ENCODE measurements at places on chromosomes 6 and 20. TPM values are rescaled to one million over a fixed set of nuclear protein-coding genes. Genes with fewer than 3 reads are reported as not detected.

- DNase-seq, result no peak
Observed at GRCh38 chr20:40966103-40966502, 62.5 kb upstream of the TOP1 start.

MATN4 gene
- polyA plus RNA-seq, result 0.19 TPM

DNA sequence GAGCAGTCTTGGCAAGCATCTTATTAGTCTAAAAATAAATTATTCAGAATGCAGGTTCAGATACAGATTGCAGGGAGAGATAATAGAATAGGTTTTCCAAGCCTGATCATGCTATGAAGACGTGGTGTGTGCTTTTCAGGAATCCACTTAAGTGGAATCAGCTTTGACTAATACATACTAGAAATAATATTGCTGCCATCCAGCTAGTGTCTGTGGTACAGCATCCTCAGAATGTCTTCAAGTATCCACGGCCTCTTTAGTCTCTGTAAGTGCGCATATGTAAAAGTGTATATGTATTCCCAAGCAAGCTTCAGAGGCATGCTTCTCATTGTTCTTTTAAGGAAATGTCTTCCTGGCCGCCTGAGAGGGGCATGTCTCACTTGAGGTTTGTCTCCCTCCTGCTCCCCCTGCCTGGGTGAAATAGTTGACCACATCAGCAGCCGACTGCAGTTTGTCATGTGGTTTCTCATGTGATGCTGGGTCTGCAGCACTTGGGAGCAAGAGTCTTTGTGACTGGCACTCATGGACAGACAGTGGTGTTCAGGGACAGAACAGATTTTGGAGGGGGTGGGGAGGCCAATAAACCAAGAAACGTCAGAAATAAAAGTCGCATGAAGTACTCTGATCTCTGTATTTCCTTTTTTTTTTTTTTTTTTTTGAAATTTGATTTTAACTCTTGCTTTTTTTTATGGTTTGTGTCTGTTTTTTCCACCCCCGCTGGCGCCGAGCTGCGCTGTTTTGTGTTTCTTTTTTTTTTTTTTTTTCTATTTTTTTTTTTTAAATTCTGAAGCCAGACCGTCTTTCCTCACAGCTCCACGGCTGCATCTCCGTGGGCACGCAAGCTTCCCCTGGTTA is 150.8 kb downstream of the PRL start:
- DNase-seq, result peak; percentile 65

GRCh38 chr6:14499841-14500240 is 382.3 kb downstream of the CD83 start:
- no peak for DNase-seq

DNA sequence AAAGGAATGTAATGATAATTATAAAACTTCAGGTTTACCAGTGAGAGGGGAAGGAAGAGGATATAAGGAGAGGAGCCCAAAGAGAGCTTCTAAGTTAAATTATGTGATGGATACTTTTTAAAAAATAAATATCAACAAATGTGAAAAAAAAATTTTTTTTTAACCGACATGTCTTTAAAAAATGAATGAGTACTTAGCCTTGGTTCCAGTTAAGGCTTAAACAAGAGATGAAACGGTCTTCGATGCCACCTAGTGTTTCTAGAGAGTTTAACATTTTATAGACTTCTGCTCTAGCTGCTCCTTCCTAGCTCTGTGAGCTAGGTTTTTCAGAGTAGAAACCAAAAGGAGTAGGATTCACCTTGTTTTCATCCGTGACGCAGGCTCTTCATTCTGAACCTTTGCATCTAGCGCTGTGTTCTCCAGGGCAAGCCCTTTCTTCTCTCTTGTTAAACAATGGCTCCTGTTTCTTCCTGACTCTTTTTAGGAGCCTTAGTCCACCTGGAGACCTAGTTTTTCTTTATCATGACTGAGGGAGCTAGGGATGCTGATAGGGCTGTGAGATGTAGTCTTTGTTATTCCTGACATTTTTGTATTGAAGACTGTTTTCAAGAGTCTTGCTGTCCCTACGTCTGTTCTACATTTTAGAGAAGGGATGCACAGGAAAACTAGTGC is 42.4 kb upstream of the GNRH2 start:
- DNase-seq, result no peak

- DNase-seq, result peak; percentile 69
Observed at GRCh38 chr20:51428401-51429143, 113.9 kb downstream of the NFATC2 start.

DNA sequence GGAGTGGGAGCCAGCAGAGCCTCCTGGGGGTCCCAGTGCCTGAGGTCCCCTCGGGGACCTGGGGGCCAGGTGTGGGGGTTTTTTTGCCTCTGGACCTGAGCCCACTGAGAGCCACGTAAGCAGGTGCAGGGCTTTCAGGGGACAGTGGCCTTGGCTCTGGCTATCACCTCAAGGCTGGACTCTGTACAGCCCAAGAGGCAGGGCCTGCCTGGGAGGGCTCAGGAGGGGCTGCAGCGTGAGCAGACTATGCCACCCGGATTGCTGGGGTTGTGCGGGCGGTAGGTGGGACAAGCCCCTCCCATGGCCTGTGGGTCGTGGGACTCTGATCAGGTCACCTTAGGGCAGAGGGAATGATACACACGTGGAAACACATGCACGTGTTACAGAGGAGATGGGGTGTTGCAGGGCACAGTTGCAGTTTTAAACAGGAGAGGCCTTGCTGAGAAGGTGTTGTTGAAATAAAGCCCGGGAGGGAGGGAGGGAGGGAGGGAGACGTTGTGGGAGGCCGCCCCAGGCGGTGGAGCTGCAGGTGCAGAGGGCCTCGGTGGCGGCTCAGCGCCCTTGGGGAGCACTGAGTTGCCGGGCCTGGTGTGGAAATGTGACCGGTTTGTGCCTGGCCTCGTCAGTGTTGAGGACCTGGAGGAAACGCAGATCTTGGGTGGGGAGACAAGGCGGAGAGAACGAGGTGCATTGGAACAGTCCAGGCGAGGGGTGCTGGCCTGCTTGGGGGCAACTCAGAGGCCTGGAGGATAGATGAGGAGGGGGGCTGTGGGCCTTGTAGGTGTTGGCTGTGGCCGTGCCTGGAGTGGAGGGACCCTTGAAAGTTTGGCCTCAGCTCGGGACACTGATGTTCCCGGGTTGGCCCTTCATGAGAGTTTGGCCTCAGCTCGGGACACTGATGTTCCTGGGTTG is 2.3 kb downstream of the TCEA2 start:
- DNase-seq, result no peak

GATA5 gene
- 6.9 TPM for polyA plus RNA-seq

Data from kidney (tissue), 22 donors.